ENCODE measurements at places on chromosomes 4 and X.

- no peak for DNase-seq
Observed at GRCh38 chr4:144714166-144714565, 68.2 kb downstream of the HHIP start.

DNA sequence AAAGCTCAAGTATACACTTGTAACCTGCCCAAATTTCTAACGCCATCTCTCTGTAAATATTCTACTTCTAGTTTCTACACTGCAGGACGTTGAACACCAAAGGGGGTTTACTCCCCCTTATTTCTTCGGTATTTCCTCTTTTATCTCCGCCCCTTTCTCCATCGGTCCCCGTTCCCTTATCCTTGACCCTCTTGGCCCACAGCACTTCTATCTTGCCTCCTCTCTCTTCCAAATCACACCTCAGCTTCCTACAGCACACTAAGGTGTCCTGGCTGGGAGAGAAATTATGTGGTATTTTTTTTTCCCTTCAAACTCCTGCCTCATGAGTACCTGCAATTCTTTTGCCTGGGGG, 715 bp downstream of the ZMAT1 start:
- DNase-seq = no peak

DNA sequence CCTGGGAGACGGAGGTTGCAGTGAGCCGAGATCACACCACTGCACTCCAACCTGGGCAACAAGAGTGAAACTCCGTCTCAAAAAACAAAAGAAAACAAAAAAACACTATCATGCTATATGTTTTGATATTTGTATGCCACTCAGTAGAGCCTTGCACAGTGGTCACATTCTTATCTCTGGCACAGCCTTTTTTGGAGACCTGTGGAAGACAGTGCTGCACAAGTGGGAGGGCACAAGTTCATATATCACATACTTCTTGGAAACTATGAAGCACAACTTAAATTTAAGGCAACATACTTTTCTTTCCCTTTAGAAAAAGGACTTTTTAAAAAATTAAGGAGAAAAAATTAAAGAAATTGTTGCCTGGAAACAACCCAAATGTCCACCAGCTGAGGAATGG, 14.4 kb upstream of the S100G start:
- DNase-seq = no peak

DNA sequence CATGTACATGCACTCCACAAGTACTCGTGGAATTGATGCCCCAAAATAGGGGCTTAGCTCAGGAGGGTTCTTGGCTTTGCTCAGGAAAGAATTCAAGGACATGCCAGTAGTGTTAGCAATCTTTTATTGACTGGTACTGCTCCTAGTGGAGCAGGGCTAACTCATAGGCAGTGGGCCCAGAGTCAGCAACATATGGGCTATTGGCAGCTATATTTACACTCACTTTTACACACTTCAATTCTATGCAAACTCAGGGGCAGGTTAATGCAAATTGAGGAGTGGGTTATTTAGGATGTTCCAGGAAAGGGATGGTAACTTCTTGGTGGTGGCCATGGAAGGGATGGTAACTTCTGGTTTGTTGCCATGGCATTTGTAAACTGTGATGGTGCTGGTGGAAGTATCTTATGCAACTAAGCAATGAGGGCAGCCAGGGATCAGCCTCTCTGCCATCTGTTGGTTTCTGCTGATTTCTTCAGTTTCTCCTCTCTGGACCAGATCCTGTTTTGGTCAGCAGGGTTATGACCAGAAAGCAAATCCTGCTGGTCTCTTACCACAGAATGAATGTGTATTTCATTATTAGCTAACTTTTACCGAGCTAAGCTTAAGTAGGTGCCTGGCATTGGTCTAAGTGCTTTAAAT, 69.2 kb upstream of the FAT1 start:
- no peak for DNase-seq

GRCh38 chrX:110836982-110837381, 41.4 kb upstream of the CHRDL1 start:
- DNase-seq = no peak

- DNase-seq = no peak
Observed at GRCh38 chr4:91488946-91489345, 814.8 kb upstream of the GRID2 start.

- DNase-seq = no peak
Observed at GRCh38 chr4:179182741-179183140, 1740.5 kb upstream of the AGA start.

GRCh38 chr4:77044461-77045150, 31.2 kb downstream of the CCNI start:
- DNase-seq = no peak

GRCh38 chrX:9560219-9560618, 95.4 kb downstream of the TBL1X start:
- DNase-seq = no peak

DNA sequence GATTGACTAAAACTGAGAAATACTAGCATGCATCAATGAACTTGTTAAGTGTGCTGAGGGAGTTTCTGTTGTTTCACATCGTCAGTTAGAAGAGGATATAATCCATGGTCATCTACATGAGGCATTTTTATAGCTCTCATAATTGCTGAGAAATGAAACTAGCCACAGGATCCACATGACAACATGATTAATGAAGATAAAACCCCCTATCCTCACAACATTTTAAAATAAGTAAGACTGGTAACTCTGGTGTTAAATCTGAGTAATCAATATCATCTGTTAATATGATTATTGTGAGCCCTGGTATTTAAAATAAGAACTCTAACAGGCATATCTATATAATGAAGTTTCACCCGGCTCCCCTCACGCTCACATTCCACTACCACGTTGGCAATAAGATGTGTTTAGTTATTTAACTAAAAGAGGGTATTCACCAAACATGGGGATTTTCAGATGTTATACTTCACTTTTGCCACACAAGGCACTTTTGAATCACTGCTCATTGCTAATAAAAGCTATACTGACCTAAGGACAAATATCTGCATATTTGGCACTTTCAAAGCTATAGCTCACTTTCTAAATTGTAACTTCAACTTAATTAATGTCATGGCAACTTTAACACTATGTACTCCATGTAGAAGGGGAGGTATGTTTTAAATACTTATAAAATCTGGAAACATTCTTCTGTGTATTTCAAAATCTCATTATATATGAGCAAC, 6.7 kb downstream of the UNC5C start:
- no peak for DNase-seq

GRCh38 chr4:105058177-105058812, 88.4 kb upstream of the TET2 start:
- DNase-seq = no peak

GRCh38 chrX:106874075-106874474, 29.1 kb downstream of the RIPPLY1 start:
- no peak for DNase-seq

DNA sequence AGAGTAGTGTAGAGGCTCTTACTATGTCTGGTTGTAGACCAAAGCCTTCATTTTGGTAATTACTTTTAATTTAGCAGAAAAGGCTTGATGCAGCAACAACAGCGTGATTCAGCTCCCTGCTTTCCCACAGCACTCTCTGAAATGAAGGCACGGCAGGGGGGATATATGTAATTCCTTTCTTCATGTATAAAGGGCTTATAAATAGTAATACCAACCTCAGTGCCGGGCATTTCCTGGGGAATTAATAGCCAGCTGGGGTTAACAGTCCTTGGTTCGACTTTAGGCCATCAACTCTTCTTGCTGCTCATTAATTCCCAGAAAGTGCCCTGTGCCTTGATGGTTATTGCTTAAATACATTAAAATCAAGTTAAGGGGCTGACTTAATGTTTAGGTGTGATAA, 669.0 kb downstream of the ZNF674 start:
- no peak for DNase-seq

DNA sequence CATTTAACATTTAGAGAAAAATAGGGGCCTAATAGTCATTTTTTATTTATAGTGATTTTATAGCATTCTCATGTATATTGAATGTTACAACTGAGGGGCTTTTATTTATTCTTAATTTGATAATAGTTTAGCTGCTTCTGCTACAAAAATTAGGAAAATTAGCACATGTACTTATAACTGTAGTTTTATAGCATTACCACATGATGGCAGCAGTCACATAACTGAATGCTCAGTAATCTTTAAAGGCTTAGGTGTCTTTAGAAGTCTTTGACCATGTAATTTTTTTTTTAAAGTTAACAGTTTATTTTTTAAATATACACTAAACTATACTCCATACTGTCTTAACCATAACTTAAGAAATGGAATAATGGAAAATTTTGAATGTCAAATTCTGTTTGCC, 136.6 kb downstream of the STAG2 start:
- DNase-seq = no peak

DNA sequence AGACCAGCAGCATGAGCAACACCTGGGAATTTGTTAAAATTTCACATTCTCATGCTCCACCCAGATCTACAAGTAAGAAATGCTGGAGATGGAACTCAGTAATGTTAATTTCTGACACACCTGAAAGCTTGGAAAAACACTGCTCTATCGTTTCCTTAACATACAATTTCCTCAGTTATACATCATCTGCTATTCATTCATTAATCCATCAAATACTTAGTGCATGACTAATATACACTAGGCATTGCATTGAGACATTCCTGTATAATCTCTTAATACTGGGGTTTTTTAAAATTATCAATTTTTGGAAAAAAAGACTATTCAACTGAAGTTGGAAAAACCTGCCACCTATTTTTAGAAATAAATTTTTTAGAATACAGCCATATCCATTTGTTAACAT, 106.1 kb downstream of the CHM start:
- DNase-seq = no peak

DNA sequence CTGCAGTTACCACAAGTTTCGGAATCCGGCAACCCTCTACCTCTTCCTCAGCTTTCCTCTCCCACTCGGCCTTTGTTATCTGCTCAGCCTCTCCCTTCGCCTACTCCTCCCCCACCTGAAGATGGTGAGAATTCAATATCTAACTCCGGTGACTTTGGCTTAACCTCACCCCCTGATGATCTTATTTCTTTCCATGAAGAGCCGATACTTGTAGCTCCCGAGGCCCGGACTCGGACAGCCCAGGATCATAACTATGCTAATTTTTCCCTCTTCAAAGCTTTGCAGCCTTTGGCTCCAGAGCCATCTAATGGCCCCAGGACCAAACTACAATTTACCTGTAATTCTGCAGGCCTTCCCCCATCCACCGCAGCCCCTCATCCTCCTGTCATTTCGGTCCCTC, 32.0 kb upstream of the MGST2 start:
- DNase-seq = no peak

- DNase-seq = no peak
Observed at GRCh38 chr4:171118091-171118490, 695.1 kb upstream of the GALNTL6 start.

DNA sequence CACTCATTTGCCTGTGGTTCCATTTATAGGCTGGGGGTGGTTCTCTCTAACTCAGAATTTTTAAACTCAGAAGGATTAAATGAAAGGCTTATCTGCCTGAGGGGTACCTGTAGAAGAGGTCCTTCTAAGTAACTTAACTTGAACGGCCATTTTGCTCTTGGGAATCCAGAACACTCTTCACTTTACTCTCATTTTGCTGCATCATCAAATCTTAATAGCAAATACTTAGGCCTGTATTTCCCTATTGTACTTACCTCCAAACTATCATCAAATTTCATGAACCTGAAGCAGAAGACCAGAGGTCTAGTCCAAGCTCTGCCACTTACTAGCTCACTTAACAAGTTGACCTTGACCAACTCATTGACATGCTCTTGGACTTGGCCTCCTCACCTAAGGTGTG, 70.4 kb downstream of the GRIA3 start:
- DNase-seq = no peak

DNA sequence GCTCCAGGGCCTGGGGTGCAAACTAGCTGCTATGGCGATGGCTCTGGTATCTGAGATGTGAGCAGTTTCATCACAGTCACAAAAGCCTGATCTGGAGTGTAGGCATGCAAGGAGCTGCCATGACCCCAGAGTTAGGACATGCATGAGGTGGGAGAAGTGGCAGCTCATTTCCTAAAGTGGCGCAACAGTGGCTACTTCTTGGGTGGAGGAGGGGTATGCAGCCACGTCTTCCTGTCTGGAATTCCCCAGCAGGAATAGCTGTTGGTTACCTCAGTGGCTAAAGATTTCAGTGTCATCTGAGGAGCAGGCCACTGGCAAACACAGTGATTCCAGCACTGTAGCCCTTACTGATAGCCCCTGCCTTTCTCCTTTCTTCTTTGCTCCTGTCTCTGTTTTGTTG, 1382.5 kb downstream of the C4orf33 start:
- no peak for DNase-seq

DNA sequence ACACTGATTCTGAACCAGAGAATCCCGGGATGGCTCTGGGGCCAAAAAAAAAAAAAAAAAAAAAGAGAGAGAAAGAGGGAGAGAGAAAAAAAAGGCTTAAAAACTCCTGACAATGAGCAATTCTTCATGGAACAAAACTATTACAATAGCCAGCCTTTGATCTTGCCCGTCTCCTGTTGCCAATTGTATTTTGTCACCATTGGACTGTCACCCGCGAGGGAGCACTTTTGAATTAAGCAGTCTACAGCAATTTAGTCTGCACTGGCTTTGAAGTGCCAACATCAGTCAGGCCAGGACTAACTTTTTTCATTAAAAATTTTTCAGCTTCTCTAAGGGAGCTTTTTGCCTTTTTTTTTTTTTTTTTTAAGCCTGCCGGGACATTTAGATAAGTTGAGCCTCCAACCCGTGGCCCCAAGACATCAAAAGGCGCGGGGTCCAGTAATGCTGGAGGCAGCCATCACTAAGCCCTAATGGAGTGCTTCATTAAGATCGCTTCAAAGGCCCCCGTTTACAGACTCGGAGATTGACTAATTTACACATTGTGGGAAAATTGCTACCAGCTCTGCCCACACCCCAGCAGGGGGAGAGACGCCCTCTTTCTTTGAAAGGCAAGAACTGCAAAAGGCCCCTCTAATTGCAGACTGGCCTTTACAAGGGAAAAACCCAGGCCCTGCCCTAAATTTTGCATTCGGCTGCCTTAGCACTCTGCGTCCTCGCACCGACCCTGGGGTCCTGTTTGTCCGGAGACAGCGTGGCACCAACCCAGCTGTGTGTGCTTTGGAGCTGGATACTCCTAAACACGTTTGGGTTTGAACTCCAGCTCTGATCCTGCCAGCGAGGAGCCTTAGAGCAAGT, 98.1 kb upstream of the MSX1 start:
- no peak for DNase-seq

DNA sequence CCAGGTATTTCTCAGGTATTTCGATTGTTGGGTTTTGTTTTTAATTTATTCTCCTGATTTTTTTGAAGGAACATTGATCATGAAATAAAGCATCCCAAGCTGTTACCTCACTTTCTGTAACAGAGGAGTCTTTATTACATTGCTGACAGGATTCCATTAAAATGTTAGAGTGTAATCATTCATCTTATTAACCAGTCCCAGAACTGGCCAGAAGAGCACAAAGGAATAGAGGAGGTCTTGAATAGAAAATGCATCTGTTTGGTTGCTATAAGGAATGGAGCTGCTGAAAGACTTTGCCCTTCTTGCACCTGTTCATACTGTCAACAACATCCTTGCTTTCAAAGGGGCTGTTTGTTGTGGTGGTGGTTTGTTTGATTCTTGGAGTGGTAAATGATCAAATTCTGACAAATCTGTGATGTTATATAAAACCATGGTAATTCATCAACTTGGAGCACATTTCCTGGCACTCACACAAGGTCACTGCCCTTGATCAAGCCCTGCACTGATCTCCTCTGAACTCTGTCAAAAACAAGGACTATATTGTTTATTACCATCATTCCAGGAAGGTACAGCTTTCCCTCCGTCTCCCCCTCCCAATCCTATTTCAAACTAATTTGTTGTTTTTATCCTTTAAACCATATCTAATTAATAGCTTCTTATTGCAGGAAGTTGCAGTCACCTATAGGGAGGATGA, 215.8 kb downstream of the PCDH19 start:
- no peak for DNase-seq

GRCh38 chr4:10738826-10739489, 54.4 kb upstream of the CLNK start:
- no peak for DNase-seq
